ENCODE measurements at places on chromosomes 7 and 10.
A peak's percentile ranks its signal among the peaks of the same experiment; 100 is the strongest.

DNA sequence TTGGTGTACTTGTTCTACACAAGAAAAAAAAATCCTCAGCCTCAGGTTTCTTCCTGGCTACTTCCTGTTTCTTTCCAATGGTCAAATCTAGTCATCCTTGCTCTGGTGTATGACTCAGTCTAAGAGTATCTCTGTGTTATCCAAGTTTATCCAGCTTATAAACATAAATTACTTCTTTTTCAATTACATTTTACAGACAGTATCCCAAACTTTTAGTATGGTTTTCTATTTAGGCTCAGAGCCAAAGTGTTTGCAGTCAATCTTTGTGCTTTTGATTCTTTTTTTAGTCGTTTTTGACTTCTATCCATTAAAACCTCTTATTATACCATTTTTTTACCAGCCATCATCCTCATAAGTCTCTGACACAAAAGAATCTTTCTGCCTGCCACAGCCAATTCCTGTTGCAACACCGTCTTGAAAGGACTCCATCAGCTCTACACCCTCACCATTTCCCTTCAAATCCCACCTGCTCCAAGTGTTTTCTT, 294.6 kb downstream of the PTEN start:
- no peak for DNase-seq

GRCh38 chr7:82567841-82568240, 124.3 kb upstream of the CACNA2D1 start:
- DNase-seq = no peak

DNA sequence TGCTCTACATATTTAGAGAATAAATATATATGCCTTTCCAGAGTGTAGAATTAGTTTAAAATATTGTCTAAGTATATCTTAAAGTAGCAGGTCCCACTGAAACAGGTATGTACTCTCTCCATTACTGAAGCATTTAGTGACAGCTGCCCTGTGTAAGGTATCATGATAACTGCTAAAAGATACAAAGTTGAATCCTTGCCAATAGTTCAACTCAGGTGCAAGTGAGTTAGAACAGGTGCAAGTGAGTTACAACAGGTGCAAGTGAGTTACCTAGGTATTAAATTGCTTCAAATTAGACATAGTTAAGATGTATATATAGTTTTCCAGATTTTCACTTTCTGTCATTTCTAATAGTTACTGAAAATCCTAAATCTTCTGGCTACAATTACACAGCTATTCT, 119.1 kb downstream of the CNOT4 start:
- no peak for DNase-seq

- no peak for DNase-seq
Observed at GRCh38 chr7:41222746-41223145, 480.1 kb downstream of the INHBA start.

DNA sequence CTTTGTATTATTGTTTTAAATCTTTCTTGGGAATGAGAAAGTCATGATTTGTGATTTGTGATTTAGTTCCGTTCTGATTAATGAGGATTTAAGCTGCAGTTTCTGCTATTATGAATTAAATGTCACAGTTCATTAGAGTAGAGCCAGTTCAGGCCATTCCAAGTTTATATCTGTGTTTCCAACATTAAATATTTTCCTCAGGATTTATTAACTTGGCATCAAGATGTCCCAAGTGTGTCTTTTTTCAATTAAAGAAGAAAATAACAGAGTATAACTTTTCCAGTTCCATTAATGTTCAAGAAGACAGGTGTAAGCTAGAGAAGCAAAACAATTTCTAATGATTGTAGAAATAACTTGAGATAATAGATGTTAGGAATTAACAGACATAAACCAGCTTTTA, 1183.2 kb upstream of the CELF2 start:
- DNase-seq = no peak

GRCh38 chr7:103995554-103995953, 6.1 kb upstream of the RELN start:
- DNase-seq = no peak

GRCh38 chr10:8349610-8350249, 295.2 kb downstream of the GATA3 start:
- no peak for DNase-seq

GRCh38 chr7:127107601-127108007, 145.1 kb downstream of the GRM8 start:
- DNase-seq = peak; percentile 32

DNA sequence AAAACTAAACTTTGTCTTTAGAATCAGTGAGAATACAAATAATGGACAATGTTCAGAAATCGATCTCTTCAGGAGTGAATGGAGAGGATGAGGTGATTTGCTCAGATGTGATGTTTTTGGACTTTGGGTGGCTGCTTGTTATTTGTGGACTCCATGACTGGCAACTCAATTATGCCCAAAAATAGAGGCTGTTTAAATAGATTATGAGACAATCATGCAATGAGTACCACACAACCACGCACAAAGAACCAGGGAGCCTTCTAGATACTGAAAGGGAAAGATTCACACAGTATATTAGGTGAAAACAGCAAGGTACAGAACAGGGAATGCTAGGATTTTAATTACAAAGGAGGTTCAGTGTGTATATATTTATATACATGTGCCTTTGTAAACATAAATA, 141.3 kb upstream of the ANK3 start:
- no peak for DNase-seq

DNA sequence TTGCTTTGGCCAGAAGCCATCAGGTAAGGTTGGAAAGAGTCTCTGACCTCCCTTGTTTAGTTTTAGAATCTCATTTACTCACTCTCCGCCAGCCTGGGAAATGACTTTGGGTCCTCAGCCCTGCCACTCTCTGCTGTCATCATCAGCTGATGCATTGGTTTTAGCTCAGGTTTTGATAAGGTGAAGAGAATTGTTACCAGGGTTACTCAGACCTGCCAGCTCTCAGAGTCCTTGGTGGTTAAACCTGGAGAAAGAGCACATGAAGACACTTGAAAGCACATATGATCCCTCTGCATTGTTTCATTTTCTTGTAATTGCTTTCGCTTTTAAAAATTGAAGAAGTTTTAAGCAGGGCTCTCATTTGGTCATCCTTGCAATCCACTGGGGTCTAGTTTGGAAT, 4.0 kb upstream of the CROT start:
- no peak for DNase-seq

DNA sequence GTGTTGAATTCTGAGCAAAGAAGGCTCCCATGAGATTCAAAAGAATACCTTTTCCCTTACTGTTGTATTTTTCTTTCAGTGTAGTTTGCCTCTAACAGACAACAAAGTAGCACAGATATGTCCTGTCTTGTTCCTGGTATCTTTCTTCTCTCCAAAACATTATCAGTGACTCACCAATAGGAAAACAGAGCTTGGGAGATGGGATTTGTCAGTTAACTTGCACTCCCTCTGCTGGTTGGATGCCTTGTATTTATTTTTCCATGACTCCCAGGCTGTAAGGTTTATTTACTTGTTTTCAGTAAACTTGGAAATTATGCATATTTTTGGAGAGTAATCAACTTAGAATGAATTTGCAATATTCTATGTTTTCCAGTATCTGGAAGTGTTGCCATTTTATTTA, 129.7 kb downstream of the SAMD9 start:
- DNase-seq = no peak

Data from GM10248 (cell line).